Activated CD8-positive, alpha-beta memory T cell treated with anti-CD3 and anti-CD28 coated beads for 48 hours (primary cell): ENCODE measurements at places on chromosomes 5 and 9.

- no peak for DNase-seq
Observed at GRCh38 chr5:143635888-143636287, 176.1 kb upstream of the HMHB1 start.

DNA sequence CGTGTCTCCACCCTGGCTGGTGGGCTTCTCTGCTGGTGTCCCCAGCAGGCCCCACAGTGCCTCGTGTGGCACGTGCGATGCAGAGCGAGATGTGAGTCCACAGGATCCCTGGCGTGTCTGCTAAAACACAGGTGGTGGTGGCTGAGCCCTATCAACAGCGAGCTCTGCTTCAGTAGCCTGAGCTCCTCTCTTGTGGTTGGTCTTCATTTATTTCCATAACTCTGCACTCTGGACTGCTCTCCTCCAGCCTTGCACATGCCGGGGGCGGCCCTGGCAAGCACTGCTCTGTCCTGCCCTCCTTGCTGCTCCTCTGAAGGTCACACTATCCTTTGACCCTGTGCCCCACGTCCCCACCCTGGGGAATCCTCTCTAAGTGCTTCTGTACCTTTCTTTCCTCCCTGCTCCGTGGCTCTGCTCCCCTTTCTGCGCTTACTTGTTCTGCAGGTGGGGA is 59.2 kb downstream of the NSUN2 start:
- no peak for DNase-seq

- DNase-seq = no peak
Observed at GRCh38 chr5:83785176-83785668, 64.6 kb upstream of the HAPLN1 start.

DNA sequence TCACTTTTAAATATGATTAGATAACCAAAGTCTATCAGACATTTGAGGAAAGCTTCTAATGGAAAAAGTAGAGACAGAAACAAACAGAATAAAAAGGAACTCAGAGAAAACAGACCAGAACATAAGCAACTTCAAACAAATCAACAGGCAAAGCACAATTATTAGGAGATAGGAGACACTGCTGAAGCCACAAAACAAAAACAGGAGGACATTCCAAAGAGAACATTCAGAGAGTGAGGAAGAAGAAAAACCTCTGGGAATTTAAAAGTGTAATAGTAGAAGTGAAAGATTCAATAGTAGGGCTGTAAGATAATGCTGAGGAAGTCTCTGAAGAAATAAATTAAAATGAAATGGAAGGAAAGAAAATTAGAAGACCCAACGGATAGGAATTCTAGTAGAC is 83.2 kb upstream of the TBCA start:
- DNase-seq = no peak

GRCh38 chr5:472076-472655 is 29.2 kb downstream of the EXOC3 start:
- DNase-seq = no peak

DNA sequence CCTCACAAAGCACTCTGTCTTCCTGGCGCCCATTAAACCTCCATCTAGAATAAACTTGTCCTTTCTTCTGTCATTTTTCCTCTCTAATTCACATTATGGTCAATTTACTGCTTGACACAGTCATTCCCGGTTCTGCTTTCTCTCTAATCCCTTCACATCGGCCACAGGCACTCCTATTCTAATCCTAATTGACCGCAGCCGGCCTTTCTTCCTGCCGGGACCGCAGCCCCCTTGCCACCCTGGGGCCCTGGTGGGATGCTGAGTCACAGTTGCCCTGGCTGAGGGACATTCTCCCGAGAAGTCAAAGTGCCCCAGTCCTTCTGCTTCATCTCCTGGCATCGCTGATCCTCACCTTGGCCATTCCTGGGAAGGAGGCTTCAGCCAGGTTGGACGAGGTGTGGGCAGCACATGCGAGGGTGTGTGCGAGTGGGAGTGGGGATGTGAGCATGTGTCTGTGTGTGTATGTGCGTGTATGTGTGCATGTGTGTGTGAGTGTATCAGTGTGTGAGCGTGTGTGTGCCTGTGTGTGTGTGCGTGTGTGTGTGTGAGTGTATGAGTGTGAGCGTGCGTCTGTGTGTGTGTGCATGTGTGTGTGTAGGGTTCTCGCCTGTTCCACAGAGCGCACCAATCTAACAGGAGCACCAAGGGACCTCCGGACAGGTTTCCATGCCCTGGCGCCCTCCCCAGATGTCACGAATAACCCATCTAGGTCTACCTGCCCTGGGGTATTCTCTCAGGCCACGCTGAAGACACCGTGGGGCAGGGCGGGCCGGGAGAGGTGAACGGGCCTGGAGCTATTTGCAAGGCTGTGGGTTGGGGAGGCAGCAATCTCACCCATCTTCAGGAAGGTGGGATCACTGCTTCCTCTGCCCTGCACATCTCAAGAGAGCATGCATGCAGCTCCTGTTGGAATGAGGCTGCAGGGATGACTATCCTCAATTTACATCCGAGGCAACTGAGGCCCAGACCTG is 191.2 kb downstream of the PAX5 start:
- no peak for DNase-seq

- DNase-seq = no peak
Observed at GRCh38 chr9:20355022-20355421, 267.3 kb downstream of the MLLT3 start.

DNA sequence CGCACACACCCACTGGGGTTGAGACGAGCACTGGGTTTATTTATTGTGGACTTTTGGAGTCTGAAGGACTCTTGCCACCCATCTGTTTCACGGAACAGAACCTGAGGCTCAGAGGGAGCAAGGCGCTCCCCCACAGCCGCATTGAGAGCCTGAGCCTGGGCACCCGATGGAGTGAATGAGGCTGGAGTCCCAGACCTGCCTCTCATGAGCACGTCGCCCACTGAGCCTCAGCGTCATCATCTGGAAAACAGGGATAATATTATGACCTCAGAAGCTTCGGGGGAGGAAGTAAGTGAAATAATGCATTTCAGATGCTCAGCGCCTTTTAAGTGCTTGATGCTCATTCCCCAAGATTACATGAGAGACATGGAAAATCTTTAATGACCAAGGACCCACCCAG is 5.5 kb downstream of the NEK6 start:
- DNase-seq = no peak

DNA sequence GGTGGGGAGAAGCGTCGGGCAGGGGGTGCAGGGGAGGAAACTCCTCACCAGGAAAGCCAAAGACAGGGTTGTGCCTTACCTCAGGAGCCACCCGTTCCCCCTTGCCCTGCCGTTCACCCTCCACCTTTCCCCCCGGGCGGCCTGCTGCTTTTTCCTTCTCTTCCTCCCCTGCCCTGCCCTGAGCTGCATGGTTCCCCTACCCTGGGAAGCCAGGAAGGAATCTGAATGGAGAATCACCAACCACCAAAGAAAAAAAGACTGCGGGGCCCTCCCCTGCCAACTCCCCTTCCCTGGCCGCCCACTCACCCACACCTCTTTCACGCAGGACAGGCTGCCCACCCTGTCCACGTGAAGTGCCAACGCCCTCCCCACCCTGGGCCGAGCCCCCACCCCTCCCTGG is 820 bp upstream of the NFX1 start:
- no peak for DNase-seq

DNA sequence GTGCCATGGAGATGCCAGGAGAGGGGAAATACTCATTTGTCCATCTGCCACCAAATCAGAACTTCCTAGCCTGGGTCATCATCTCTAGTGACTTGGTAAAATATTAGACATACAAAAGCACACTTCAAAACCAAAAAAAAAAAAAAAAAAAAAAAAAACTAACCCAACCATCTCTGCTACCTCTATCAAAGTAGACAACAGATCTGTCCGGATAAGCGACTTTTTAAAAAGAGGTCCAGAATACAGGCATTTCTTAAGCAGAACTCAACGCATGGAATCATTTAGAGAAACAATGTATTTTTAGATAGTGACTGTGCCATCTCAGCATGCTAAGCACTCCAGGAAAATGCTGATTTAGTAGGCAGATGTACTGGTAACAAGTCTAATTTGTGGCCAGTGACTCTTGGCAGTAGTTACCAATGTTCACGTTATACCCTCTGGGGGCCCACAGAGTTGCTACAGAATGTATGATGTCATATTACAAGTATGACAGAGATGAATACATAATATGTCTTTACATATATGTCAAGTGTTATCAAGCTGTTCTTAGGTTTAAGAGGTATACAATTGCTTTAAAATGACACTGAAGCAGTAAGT is 107.8 kb downstream of the SMIM23 start:
- no peak for DNase-seq

DNA sequence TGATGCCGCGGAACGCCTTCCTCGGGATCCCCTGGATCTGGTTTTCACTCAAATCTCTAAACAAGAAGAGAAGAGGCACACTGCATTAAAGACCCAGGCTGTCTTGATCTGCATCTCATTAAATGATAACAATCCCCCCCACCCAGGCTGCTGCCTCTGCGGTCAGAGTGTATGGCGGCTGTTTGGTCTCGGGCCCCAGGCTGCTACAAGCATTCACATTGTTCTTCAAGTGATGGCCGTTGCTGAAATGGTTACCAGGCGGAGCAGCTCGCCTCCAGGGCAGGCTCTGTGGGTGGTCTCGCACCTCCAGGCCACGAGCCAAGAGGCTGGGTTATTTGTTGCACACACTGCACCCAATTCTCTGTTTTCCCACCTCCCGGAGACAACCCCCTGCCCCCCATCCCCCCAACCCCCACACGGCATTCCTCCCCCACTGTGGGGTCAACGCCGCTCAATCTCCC is 304.1 kb upstream of the PANK3 start:
- no peak for DNase-seq

- DNase-seq = no peak
Observed at GRCh38 chr5:150026682-150027172, 26.2 kb downstream of the HMGXB3 start.

- DNase-seq = no peak
Observed at GRCh38 chr9:19926774-19927173, 137.9 kb upstream of the SLC24A2 start.

- no peak for DNase-seq
Observed at GRCh38 chr9:133950629-133951111, 41.5 kb downstream of the VAV2 start.

GRCh38 chr9:118162716-118163115 is 458.5 kb downstream of the TLR4 start:
- no peak for DNase-seq

- DNase-seq = peak; percentile 24
Observed at GRCh38 chr5:128084228-128085167, 932 bp downstream of the SLC12A2 start.

DNA sequence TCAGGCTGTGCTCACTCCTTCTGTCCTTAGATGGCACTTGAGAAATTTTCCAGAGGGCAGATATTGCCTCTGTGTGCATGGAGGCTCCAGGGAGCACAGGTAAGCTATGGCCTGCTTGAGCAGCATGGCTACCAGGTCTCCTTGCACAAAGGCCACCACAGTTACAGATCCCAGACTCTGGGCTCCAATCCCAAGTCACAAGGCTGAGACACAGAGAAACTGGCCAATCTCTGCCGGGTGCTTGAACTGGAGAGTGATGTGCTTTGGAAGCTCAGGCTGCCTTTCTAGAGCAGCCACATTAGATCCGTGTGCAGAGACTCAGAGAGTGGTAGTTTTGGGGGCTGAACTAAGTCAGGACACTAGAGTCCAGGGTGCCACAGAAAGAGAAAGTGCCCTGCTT is 145.7 kb downstream of the SEMA6A start:
- DNase-seq = no peak

DNA sequence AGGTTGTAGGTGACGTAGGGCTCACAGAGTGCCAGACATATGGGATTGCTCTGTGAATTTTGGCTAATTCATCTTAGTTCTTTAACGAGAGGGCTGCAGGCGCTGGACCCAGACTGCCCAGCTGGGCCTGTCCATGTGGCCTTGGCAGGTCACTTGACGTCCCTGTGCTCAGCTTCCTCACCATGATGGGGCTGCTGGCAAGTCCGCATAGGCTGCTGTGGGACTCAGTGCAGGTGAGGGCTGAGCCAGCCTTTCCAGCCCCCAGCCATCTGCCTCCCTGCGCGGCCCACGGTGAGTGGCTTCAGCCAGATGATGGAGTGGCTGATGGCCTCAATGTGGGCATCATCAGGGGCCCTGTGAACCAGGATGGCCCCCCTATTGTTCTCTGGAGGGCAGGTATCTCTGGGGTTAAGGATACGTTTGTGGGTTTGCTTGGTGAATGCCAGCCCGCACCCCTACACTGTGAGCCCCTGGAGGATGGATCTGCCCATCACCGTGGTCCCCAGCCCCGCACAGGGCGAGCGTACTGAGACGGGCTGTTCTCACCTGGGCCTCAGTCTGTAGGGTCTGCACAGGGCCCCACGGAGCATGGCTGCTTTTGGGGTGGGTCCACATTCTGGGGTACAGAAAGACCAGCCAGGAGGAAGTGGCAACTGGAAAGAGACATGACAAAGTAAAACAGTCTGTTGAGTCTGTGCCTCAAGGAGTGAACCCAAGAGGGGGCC is 3.7 kb downstream of the CARD19 start:
- DNase-seq = no peak

- no peak for DNase-seq
Observed at GRCh38 chr5:64619609-64620008, 70.7 kb upstream of the SHISAL2B start.

GRCh38 chr9:69380811-69381210 is 55.8 kb downstream of the ENTREP1 start:
- DNase-seq = no peak

DNA sequence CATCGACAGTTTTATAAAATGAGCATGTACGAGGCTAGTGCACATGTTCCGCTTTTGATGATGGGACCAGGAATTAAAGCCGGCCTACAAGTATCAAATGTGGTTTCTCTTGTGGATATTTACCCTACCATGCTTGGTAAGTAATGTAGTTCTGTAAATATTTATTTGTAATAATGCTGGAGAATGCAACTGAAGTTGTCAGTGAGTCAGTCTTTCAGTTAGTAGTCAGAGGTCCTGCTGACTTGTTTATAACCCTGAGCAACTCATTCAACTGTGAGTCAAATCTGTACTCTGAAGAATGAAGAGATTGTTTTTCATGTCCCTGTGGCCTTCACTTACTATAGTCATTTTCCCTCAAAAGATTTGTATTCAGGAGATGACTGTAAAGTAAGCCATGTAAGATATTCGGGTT is 28.4 kb upstream of the GPR150 start:
- no peak for DNase-seq

GRCh38 chr9:12819436-12820185 is 44.8 kb downstream of the LURAP1L start:
- DNase-seq = no peak

DNA sequence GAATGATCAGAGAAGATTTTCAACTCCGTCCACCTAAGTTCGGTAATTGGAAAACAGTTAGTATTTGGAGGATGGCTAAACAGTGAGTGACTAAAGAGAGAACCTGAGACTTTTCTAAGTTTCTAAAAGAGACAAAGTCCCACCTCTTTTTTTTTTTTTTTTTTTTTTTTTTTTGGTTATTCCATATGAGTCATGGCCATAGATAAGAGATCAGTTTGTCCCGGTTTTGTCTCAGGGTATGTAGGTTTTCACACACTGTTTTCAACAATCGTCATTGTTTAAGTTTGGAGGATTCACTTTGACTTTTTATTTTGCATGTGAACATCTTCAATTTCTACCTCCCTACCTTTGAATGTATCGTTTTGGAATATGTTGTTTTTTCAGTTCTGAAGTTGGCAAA is 85.9 kb downstream of the NTRK2 start:
- DNase-seq = no peak
